ENCODE measurements at places on chromosomes 11 and 22. TPM values are rescaled to one million over a fixed set of nuclear protein-coding genes. Genes with fewer than 3 reads are reported as not detected.

The OR5P2 gene
- not detected for total RNA-seq

The DCHS1 gene
- 12.5 TPM for total RNA-seq

DNA sequence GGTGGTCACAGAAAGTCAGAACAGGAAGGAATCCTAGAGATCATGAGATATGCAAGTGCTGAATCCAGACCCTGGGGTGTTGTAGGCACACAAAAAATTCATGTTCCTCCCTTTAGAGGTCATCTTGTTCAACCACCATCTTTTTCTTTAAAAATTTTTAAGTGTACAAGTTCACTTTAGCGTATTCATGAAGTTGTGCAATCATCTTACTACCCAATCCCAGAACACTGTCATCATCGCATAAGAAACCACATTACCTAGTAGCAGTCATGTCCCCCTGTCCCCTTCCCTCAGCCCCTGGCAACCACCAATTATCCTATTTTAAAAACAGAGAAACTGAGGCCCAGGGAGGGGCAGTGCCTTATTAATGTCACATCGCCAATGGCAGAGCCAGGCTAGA, 20.3 kb upstream of the WNT11 start:
- no peak for DNase-seq
- no peak overlapping the region for H3K27ac ChIP-seq
- no peaks in the 10 kb centered on the region for H3K36me3 ChIP-seq
- H3K27me3 ChIP-seq = no peaks in the 10 kb centered on the region

GRCh38 chr11:69662021-69662698, 13.0 kb downstream of the LTO1 start:
- no peaks in the 10 kb centered on the region for H3K4me1 ChIP-seq
- no peaks in the 10 kb centered on the region for H3K27me3 ChIP-seq
- no peak overlapping the region for H3K4me3 ChIP-seq

The SLC17A6 gene
- total RNA-seq = not detected

- no peak for DNase-seq
- no peak overlapping the region for H3K27ac ChIP-seq
- H3K36me3 ChIP-seq = no peaks in the 10 kb centered on the region
- no peak overlapping the region for H3K4me3 ChIP-seq
- no peaks in the 10 kb centered on the region for H3K27me3 ChIP-seq
- no peaks in the 10 kb centered on the region for H3K4me1 ChIP-seq
Observed at GRCh38 chr11:36356201-36356600, 60.1 kb downstream of the PRR5L start.

GRCh38 chr11:130547761-130548490, 99.5 kb downstream of the ADAMTS15 start:
- no peak for DNase-seq
- no peak overlapping the region for H3K4me3 ChIP-seq

The BCO2 gene
- total RNA-seq = 0.31 TPM

The CHRDL2 gene
- total RNA-seq = 0.33 TPM

DNA sequence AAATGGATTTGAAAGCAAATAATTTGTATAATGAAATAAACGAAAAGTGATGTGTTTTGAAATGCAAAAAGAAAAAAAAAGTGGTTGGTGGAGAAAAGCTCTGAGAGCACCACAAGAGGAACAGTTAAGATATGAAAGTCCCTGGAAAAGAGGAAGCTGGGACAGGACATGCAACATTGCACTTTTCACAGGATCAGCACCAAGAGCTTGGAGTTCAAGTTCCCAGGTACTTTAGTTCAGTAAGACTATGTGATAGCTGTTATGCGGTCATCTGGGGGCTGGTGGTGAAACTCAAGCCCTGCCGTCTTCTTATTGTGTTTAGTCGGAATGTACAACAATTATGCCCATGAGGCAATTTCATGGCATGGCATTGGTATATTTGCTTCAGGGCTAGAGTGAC, 17.1 kb upstream of the MS4A4A start:
- peaks cover 3% of the 10 kb centered on the region for H3K36me3 ChIP-seq
- H3K27me3 ChIP-seq = no peaks in the 10 kb centered on the region
- H3K27ac ChIP-seq = no peak overlapping the region
- no peak overlapping the region for H3K4me3 ChIP-seq
- no peaks in the 10 kb centered on the region for H3K4me1 ChIP-seq
